ENCODE measurements at places on chromosomes 11 and 22.

DNA sequence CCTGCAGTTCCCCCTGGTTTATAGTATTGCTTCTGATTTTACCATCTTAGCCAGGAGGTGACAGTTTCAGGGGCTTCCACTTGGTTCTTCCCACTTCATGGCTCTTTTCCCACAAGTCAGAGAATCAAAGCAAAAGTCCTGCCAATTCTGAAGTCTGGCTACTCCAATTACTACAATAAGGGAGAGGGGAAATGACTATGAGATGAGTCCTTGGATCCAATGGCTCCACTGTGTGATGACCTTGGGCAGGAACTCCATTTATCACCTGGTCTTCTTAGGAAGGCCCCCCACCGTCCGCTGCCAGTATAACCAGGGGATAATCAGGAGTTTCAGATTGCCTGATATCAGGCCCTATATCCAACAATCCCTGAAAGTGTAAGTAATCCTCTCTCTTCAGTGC, 31.6 kb upstream of the CCND1 start:
- DNase-seq, result no peak

DNA sequence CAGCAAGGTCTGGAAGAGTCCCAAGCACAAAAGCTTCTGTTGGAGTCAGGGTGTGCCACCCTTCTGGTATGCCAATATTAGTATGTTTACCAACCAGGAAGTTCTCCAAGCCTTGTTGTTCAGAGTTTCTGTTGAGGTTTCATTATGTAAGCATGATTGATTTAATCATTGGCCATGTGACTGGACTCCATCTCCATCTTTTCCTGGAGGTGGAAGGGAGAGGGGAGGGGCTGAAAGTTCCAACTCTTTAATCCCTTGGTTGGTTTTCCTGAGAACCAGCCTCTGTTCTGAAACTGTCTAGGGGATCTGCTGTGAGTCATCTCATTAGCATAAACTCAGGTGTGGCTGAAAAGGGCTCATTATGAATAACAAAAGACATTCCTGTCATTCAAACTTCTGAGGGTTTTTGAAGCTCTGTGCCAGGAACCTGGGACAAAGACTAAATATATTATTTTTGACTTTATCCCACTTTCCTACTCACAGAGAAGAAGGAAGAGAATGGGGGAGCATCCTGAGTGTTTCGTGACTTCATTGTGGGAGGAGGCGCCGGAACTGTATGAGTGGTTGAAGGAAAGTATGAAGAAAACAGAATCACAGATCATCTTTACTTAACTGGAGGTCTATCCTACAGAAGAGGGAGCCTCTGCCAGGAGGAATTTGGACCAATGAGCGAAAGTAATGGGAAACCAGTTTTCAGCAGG, 138.2 kb downstream of the NECTIN1 start:
- DNase-seq, result no peak

- no peak for DNase-seq
These were observed 32.9 kb downstream of the MADD start for GRCh38 chr11:47302853-47303252.

DNA sequence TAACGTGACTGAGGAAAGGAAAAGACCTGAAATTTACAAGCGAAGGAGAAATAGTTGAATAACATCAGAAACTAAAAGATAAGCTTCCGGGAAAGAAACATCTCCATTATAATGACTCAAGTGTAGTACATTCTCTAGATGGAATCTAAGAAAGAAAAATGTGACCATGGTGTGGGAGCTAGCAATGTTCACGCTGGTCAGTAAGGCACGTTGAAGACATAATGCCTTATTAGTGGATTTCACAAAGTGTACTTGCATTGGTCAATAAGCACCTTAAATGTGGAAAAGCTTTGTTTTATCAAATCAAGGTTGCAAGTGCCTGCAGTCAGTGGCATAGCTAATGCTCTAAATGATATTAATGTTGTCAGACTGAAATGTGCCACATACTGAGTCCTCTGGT, 2.8 kb upstream of the LARGE1 start:
- DNase-seq, result no peak

GRCh38 chr11:59283311-59283710, 70.6 kb upstream of the MPEG1 start:
- no peak for DNase-seq

DNA sequence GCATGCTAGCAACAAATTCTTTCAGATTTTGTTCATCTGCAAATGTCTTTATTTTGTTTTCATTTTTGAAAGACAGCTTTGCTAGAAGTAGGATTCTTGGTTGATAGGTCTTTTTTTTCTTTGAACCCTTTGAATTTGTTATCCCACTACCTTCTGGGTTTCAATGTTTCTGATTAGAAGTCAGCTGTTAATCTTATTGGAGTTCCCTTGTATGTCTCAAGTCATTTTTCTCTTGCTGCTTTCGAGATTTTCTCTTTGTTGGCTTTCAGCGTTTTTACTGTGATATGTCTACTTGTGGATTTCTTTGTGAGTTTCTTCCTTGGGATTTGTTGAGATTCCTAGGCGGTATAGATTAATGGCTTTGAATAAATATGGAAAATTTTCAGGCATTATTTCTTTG, 27.2 kb upstream of the MS4A8 start:
- no peak for DNase-seq

- no peak for DNase-seq
These were observed 7.9 kb upstream of the SH3BP1 start for GRCh38 chr22:37631448-37632173.

GRCh38 chr11:44695169-44695833, 31.5 kb upstream of the TSPAN18 start:
- no peak for DNase-seq

DNA sequence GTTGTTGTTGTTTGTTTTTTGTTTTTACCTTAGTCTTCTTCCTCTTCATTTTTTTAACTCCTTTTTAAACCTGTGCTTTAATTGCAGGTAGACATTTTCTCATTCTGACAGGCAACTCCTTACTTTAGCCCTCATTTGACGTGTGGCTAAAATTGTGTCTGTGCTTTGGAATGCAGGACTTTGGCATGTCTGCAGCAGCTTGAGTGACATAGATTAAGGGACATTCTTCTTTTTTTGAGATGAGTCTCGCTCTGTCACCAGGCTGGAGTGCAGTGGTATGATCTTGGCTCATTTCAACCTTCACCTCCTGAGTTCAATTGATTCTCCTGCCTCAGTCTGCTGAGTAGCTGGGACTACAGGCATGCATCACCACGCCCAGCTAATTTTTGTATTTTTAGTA, 100.8 kb downstream of the FAT3 start:
- no peak for DNase-seq

GRCh38 chr11:44831605-44832394, 105.0 kb downstream of the TSPAN18 start:
- DNase-seq, result no peak

- DNase-seq, result no peak
These were observed 64.8 kb downstream of the IGF2 start for GRCh38 chr11:2074266-2074825.

GRCh38 chr22:27682437-27682836, 119.1 kb downstream of the MN1 start:
- DNase-seq, result no peak

DNA sequence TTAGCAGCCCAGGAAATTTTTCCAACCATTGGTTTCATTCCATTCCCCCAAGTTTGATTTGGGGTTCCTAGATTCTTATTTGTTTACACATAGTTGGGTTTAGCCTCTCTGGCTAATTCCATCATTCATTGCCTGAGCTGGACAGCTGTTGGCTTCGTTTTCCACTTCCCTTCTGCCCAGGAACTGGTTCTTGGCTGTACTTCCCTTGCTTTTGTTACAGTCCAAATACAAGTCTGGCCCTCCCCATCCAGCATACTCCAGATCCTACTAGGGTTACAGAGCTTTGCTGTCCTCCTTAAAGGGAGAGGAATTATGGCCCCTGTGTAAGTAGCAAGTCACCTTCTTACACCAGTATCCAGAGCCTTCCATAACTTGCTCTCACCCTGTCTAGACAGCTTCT, 356.3 kb downstream of the FAT3 start:
- DNase-seq, result no peak

DNA sequence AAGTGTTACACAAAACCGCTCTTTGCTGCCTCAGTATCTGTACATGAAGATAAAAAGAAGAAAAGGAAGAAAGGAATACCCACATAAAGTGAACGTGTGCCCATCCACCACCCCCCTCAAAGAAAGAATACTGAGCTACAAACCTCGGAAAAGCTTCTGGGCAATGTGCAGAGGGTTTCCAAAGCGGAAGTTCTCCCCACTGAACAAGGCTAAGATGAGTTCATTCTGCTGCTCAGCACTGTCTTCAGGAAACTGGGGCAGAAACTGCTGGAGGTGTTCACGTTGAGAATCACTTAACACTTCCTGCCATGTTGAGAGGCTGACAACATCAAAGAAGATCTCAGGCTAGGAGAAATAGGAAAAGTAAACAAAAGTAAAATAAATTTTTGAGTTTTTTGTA, 6.9 kb downstream of the NFRKB start:
- DNase-seq, result no peak

DNA sequence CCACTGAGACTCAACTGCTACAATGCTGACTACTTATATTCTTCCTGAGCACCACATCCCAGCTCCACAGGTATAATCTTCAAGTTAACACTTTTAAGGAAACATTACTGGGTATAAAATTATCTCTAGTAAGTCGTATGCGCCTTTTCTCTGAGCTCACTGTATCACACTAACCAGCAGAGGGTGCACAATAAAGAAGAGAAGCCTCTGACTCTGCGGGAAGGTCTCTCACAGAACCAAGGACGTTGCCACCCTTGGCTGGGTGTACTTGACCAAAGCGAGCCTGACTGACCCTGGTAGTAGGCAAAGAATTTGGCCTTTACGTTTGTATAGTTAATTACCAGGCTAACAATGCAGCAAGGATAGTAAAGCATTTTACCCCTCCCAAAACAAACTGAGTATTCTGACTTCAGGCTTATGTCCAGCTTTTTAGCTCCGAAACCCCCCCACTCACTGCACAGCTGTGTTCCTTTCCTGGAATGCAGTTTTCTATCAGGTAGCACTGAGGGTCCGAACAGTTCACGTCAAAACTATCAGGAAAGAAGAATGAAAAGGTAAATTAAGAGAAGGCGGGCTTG, at the start of gene BTBD18:
Gene BTBD18 (minus strand): TSS at position 144 of the 578 bp plus-strand sequence. CDS start 631 bp downstream, outside the sequence.
- no peak for DNase-seq

GRCh38 chr11:27089746-27090145, 49.1 kb downstream of the BBOX1 start:
- DNase-seq, result no peak

DNA sequence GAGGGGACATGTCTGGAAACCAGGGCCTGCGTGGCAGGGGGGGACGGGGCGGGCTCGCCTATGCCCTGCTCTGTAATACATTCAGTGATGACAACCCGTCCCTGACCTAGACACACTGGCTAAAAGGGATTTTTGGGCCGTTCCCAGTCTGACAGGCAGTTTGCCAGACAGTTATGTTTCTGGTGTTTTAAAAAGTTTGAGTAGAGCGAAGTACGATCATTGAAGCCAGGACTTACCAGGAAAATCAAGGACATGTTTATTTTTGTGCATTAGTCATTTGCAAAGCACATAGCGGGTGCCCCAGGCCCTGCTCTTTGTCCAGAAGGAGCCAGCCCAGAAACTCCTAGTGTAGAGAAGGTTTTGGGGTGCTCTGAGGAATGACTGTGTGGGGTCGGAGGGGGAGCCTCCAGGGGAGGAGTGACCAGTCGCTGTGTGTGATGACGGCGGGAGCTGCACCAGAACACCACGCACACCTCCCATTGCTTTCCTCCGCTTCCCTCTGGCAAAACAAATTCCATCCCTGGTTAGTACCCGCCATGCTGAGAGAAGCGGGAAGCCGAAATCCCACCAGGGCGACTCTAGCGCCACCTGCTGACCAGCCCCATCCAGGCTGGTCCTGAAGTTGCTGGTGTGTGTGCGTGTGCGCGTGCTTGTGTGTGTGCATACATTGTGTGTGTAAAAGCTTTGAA, 50.8 kb downstream of the FBLN1 start:
- DNase-seq, result no peak

GRCh38 chr11:87323899-87324298, 286.2 kb downstream of the TMEM135 start:
- DNase-seq, result no peak

- no peak for DNase-seq
These were observed 1251.9 kb downstream of the BRD1 start for GRCh38 chr22:48575618-48576332.

- peak; percentile 52 for DNase-seq
These were observed 129.0 kb upstream of the PARVA start for GRCh38 chr11:12248330-12248729.

GRCh38 chr11:44875037-44875436, 75.6 kb downstream of the TP53I11 start:
- DNase-seq, result no peak

- no peak for DNase-seq
These were observed 60.5 kb upstream of the ARHGAP32 start for GRCh38 chr11:129252621-129253020.

DNA sequence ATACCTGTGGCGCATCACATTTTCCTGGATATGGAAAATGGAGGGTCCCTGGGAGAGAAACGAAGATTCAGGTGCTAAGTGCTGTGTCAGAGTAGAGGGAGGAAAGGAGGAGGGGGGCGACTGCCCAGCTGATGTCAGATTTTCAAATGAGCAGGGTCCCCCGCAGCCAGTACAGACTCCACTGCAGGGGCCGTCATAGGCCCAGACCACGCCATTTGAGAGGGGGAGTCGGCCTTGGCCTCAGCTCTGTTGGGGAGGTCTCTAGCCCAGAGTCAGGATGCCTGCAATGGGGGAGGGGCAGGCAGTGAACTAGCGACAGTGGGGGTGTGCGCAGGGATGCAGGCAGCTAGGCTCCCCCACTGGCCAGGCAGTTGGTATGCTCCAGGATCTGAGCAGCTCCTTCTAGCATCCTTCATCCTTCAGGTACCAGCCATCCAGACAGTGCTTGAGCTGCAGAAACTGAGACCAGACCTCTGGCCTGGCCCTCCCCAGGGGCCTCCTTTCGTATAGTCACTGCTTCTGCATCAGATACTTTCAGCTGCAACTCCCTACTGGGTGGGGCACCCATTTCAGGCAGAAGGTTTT, at the start of the genes BSCL2 and GNG3:
Gene BSCL2 (minus strand): TSS at position 148 of the 585 bp plus-strand sequence. CDS start 229 bp downstream, outside the sequence.
Gene GNG3 (plus strand): TSS at position 400 of the 585 bp plus-strand sequence. CDS start 620 bp downstream, outside the sequence.
- DNase-seq, result peak; percentile 20

GRCh38 chr22:46203601-46203980, 46.5 kb downstream of the CDPF1 start:
- DNase-seq, result no peak

DNA sequence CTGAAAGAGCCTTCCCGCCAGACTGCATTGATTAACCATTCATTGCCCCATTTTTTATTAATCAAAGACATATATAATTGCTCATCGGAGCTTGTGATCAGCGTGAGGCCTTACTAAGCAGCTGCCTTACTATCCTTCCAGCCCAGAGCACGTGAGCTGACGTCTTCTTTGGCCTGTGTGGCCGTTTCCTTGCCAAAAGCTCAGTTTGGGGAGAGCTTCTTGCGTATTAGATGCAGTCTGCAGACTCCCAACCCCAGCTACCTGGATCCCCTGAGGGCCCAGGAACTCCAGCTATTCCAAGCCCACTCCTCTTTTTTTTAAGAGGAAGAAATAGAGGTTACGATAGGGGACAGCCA, 784 bp upstream of the SLC43A3 start:
- no peak for DNase-seq

- no peak for DNase-seq
These were observed 11.7 kb upstream of the DNAJB13 start for GRCh38 chr11:73939096-73939495.

DNA sequence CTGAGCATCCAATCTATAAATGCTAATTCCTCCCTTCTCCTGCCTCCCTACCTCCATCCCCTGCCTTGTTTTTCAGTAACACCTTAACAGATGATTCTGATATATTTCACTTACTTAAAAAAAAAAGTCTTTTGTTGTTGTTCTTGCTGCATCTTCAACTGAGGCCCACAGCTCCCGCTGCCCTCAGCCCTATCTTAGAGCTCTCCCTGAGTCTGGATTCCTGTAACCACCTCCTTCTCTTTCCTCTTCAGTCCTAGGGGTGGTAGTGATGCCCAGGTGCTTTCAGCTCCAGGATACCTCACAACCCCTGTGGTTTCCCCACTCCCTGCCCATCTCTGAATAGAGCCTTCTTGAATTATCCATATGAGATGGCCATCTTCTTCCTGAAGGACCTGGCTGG, 3.7 kb upstream of the KCNE3 start:
- DNase-seq, result no peak

Measured in NCI-H187 treated with DMSO at 0.1 percent for 48 hours (cell line).